Stimulated activated CD8-positive, alpha-beta memory T cell treated with anti-CD3 and anti-CD28 coated beads, Interleukin-7, amount 100 ng/mL, for 1 hour (primary cell): ENCODE measurements at places on chromosomes 11 and 22.

DNA sequence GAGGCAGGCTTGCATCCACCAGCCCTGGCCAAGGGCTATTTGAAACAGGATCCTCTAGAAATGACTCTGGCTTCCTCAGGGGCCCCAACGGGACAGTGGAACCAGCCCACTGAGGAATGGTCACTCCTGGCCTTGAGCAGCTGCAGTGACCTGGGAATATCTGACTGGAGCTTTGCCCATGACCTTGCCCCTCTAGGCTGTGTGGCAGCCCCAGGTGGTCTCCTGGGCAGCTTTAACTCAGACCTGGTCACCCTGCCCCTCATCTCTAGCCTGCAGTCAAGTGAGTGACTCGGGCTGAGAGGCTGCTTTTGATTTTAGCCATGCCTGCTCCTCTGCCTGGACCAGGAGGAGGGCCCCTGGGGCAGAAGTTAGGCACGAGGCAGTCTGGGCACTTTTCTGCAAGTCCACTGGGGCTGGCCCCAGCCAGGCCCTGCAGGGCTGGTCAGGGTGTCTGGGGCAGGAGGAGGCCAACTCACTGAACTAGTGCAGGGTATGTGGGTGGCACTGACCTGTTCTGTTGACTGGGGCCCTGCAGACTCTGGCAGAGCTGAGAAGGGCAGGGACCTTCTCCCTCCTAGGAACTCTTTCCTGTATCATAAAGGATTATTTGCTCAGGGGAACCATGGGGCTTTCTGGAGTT lies 13.3 kb downstream of the IL10RA start:
- DNase-seq, result no peak

DNA sequence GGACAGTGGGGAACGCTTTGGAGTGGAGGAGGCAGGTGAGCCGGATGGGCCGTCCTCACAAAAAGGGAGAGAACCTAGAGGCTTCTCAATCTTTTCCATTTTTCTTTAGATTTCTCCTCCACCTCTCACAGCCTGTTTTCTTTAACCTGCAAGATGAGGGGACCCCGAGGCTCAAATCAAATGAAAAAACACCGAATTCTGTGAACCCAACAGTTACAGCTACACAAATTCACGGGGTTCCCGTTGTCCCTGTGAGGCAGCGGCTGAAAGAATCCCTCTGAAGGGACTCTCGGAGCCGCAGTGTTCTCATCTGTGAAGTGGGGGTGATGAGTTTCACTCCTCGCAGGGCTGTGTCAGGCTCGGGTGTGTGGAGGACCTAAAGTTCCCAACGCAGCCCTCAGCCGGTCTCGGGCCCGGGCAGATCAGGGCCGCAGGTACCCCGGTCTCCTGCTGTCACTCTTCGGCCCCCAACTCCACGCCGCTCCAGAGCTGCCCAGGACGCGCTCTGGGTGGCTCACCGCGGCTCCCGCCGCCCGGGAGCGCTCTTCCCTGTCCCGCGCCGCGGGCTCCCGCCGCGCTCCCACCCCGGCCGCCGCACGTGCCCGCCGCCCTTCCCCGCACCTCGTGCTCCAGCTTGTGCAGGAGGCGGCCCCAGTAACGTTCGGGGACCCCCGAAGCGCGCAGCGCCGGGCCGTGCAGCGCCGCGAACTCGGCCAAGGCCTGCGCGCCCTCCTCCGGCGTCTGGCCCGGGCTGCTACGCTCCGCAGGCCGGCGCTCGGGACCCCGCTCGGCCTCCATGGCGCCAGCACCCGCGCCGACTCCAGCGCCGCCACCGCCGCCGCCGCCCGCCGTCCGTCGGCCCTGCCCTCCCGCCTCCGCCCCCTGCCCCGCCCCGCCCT lies at the start of gene TTLL12:
Gene TTLL12, minus strand, starts transcription at position 863 of the 899 bp plus-strand sequence. Its CDS starts 65 bp downstream, at position 798.
- DNase-seq, result peak; percentile 37

- no peak for DNase-seq
Observed at GRCh38 chr22:21443735-21444421, 23.3 kb upstream of the TMEM191C start.

DNA sequence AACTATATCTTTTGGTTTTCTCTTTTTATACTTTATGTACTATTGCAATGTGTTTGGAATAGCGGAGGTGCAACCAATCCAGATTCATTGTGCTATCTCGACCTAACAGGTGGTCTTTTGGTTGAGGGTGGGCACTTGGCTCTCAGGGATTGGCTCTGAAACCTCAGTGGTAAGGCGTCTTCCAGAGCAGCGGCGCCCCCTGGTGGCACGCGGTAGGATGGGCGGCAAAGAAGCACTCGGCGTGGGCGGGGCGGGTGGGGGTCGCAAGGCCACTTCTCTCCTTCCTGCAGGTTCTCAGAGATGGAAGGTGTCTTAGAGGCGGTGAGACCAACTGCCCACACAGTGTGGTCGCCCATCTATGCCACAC lies 19.2 kb upstream of the PLET1 start:
- peak; percentile 50 for DNase-seq

- no peak for DNase-seq
Observed at GRCh38 chr11:85247797-85248196, 379.3 kb downstream of the DLG2 start.

- DNase-seq, result no peak
Observed at GRCh38 chr11:75868990-75869389, 54.0 kb downstream of the UVRAG start.

DNA sequence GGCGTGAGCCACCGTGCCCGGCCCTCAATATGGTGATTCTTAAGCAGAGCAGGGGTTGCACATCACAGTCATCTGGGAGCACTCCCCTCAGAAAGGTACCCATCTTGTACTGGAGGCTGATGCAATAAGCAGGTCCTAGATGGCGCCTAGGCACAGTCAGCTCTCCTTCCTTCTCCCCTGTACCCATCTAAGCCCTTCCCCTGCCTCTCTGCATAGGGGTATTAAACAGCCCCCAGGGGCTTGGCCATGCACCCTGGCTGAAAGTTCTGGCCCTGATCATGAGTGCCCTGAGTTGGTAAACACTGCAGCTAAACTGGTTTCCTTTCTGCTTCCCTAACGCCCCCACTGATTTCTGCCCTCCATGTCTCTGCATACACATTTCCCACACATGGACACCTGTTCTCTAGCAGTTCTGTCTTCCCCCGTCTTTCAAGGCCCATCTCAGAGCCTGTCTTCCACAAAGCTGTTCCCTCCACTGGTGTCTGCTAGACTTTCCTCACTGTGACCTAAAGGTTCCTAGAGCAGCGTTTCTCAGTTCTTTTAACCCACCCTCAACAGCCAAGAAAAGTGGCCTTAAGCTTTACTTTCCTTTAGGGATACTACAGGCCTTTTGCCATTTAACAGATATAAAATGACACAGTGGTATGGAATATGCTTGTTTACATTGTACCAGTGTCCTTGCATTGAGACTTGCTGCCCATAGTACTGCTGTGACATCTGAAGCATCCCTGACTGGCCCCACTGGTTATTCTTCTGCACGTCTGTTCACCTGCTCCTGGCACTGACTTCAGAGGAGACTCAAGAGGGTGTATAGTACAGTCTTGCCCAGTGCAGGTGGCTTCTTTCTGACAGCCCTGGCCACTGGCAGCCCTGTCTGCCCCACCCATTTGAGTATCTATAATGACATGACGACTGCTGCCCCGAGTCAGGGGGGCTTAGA lies 15.6 kb downstream of the UBE2L3 start:
- no peak for DNase-seq

DNA sequence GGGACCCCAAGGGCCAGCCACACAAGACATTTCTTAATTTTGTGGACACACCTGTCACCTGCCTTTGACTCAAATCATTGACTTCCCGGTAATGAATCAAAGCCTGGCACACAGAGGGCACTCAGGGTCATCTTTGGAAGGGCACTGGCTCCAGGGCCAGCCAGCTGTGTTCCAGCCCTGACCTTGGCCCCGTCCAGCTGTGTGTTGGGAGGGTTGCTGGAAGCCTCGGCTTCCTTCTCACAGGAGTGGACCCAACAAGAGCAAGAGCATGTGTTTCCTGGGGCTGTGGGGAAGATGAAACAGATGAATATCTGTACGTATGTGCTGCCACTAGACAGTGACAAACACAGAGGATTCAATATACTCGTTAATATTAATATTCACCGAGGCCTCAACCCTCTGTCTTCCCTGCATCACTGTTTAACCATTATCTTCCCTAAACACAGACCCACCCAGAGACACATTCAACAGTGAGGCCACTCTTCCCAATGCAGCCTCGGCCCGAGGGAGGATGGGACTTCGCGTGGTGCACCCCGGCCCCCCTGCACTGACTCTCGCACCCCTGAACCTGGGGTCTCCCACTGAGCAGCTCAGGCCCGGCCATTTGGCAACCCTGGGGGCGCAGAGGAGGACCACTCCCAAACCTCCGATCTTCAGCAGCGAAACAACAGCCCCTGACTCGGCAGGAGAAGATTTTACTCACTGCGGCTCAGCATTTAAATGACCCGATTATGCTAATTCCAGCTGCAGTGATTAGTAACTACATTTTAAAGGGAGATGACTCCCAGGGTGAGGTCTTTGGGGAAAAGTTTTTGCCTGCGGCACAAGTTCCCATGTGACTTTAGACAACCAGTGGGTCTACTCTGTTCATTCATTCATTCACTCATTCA lies 45.7 kb downstream of the PHF21B start:
- DNase-seq, result no peak
